ENCODE measurements at places on chromosomes 11 and 22. TPM values are rescaled to one million over a fixed set of nuclear protein-coding genes. Genes with fewer than 3 reads are reported as not detected.

Gene MS4A7
- 11.0 TPM for total RNA-seq

Gene GLYATL2
- total RNA-seq: 0.50 TPM

Gene FBLN1
- 79.4 TPM for total RNA-seq

Gene CHRM1
- total RNA-seq: not detected

Gene OTOG
- total RNA-seq: not detected

Gene MB
- 11,651 TPM for total RNA-seq

Gene OR5AS1
- not detected for total RNA-seq

Gene RFPL2
- total RNA-seq: not detected

Gene KRTAP5-7
- total RNA-seq: 0.20 TPM

Gene CEP126
- 0.40 TPM for total RNA-seq

Gene UBQLNL
- total RNA-seq: 0.13 TPM

Gene OR5D14
- not detected for total RNA-seq

Gene TOB2
- 57.4 TPM for total RNA-seq

Gene SCUBE1
- total RNA-seq: 0.36 TPM

Gene NCR3LG1
- total RNA-seq: 1.0 TPM

Gene SLC22A8
- not detected for total RNA-seq

Gene SYT7
- 24.3 TPM for total RNA-seq

Gene SF3B2
- total RNA-seq: 77.1 TPM
